Renal cortex interstitium (tissue), 15 donors: ENCODE measurements at places on chromosomes 13 and 19.

DNA sequence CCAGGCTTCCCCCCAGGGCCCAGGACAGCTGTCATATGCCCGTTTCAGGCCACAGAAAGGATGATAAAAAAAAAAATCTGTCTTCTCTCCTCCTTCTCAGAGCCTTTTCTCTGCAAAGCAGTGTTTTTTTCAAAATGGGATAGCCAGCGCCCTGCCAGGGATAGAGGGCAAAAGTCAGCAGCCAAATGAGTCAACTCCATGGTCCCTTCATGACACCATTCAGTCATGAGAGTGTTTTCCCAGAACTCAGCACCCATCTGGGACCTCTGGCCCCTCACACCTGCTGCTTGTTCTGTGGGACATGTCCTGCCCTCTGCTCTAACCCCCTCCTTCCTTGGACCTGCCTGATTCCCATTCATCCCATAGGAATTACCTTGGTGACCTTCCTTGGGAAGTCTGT, 95.0 kb downstream of the CYSLTR2 start:
- DNase-seq, result no peak

GRCh38 chr13:40452038-40452666, 214.3 kb downstream of the FOXO1 start:
- no peak for DNase-seq

DNA sequence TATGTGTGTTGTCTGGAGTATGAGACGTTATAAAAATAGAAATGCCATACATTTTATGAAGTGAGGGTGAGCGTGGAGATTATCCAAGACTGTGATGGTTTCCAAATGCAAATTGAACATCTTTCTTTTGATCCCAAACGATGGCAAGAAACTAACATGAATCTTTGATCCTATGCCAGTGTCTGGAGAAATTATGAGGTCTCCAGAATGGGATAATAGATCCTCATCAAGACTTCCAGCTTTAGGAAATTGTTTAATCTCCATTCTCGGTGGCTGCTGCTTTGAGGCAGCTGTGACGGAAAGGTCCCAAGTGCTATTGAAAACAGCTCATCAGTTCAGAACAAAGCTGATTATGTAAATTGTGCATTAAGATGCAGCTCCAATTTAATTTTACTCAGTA, 30.8 kb downstream of the CBY2 start:
- no peak for DNase-seq

DNA sequence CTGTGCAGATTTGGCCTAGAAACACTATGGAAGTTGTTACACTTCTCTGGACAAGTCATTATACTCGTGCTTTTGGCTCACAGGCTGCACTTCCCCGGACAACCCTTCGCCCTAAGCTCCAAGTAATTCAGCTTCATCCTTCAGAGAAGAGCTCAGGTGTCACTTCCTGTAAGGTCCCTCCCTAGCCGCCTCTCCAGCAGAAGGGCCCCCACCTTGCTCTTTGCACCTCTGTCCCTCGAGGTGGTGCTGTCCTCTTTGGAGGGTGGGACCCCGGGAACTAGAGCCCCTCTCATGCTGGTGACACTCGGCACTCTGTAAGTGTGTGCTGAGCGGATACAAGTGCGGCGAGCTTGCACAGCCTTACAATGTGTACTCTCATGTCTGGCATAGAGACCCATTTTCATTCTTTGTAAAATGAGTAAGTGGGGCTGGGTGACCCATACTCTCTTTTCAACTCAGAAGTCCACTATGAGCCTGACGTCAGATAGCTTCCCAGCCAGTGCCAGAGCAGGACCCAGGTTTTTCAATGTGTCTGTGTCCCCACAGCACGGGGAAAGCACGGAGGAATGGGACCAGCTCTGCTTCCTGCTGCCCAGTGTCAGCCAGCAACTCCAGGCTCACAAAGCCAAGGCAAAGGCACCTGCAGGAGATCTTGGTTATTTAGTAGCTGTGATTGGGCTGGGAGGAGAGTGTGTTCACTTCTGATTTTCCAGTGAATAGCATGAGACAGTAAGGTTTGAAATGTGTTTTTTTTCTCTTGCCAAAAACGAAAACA, 26.9 kb downstream of the CHAMP1 start:
- no peak for DNase-seq

DNA sequence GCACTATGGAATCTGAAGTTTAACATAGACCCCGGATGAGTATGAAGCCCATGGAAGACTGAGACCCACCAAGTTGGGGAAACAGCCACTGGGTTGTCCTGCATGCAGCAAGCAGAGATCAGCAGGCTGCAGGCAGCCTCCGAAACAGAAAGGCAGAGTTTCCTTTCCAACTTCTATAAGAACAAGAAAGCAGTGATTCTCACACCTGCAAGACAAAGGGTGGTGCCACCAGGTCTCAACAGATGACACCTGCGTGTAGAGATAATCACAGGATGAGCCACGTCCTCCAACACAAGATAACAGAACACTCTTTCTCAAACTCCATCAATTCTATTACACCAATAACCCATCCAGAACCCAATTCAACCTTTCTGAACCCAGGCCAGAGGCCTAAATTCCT, 457.9 kb downstream of the FOXO1 start:
- DNase-seq, result no peak

DNA sequence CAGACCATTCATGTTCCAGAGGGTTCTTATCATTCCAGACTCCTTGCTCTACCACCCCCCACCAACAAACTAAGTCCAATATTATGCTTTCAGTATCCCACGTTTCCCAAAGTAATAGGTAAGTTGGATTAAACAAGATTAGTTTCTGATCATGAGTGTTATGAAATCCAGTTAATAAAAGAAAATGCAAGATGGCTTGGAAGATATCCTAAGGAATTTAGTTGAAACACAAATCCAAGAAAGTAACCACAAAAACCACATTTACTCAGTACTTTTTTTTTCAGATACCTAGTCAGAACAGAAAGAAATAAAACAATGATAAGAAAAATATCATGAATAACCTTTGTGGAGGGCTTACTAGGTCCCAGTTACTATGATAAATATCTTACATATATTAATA, 119.4 kb upstream of the MIR17HG start:
- no peak for DNase-seq
